Astrocyte of the spinal cord (primary cell): ENCODE measurements at places on chromosomes 7 and 10.
A peak's percentile ranks its signal among the peaks of the same experiment; 100 is the strongest.

DNA sequence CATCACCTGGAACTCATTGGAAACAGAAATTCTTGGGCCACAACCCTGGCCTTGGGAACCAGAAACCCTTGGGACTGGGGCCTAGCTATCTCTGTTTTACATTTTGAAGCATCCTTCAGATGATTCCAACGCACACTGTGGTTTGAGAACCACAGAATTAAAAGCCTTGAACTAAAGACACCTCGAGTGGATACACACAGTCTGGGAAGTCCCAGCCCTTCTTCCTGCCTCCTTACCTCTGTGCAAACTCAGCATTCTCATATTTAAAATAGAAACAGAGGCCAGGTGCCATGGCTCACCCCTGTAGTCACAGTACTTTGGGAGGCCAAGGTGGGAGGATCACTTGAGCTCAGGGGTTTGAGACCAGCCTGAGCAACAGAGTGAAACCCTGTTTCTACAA, 12.9 kb downstream of the NPFFR1 start:
- DNase-seq: no peak

DNA sequence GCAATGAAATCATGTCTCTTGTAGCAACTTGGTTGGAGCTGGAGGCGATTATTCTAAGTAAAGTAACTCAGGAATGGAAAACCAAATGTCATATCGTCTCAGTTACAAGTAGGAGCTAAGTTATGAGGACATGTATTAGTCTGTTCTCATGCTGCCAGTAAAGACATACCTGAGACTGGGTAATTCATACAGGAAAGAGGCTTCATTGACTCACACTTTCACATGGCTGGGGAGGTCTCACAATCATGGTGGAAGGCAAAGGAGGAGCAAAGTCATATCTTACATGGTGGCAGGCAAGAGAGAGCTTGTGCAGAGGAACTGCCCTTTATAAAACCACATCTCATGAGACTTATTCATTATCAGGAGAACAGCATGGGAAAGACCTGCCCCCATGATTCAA, 370.1 kb upstream of the PRKCQ start:
- no peak for DNase-seq

- no peak for DNase-seq
Measured at GRCh38 chr10:121627876-121628581, 29.8 kb upstream of the FGFR2 start.

DNA sequence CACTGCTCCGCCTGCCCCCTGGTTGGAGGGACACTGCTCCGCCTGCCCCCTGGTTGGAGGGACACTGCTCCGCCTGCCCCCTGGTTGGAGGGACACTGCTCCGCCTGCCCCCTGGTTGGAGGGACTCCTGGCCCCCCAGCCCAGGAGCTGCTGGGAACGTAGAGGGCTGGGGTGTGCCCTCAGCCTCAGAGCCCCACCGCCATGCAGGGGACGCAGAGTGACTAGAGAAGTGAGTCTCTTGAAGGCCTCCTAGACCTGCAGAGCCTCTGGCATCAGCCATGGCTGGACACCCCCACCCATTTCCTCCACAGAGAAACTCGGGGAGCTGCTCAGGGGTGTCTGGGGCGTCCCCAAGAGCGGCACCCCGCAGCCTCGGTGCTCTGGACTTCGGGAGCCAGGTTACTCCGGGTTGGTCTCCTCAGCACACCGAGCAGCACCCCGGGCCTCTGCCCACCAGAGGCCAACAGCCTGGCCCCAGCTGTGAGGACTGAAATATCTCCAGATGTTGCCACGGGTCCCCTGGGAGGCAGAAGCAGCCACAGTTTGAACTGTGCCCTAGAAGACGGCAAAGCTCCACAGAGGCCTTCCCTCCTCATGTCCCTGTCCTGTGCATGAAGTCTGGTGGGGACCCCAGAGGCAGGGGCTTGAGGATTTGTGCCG, 191.9 kb downstream of the ELFN1 start:
- no peak for DNase-seq

DNA sequence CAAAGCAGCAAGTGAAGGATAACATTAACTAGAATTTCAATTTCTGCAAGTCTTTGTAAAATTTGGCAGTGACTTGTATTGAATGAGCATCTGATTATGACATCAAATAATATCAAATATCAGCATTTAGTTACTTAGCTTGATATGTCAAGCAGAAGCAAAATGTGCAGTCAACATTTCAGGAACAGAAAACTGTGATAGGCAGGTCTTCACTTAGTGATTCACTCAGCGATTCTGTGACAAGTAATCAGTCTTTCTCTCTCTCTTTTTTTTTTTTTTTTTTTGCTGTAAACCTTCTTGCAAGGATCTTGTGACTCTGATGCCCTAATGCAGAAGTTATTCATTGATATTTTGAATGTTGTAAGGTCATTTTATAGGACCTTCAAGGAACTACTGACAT, 307.1 kb downstream of the MTERF1 start:
- no peak for DNase-seq

- no peak for DNase-seq
Measured at GRCh38 chr7:138661069-138661635, 40.0 kb downstream of the SVOPL start.

GRCh38 chr7:7957513-7957912, 11.1 kb upstream of the GLCCI1 start:
- no peak for DNase-seq

GRCh38 chr10:104089621-104090020, 3.9 kb upstream of the COL17A1 start:
- no peak for DNase-seq

DNA sequence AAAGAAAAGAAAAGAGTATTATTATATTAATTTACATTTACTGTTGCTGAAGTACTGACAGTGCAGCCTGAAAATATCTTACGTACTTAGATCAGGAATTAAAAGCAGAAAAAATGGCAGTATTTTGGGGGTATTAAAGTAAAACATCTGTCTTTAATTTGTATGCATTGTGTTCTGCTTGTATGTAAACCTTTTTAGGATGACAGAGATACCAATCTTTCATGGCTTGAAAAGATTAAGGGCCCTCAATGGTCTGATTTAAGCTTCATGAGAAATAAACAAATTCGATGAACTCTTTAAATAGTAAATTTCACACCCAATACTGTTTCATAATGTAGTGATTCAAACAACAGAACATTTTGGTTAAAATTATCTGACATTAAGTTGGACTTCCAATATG, 116.3 kb downstream of the MLLT10 start:
- DNase-seq: no peak

DNA sequence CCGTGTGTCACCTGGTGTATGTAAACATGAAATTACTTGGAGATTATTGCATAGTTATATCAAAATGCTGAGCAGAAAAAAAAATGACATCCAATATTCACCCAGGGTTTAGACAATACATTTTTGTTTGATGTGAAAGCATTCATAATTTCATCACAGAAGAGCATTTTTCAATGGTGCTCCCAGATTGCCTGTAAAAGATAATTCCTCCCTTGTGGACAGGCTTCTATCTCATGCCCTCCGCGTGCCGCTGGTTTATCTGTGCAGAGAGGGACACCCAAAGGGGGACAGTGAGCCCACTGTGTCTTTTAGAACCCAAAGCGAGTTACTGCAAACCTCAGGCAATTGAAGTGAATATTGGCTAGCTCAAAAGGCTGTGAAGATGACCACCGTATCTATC, 126.2 kb upstream of the KLF6 start:
- no peak for DNase-seq

- DNase-seq: no peak
Measured at GRCh38 chr10:133310789-133311188, 2.1 kb downstream of the ZNF511 start.

DNA sequence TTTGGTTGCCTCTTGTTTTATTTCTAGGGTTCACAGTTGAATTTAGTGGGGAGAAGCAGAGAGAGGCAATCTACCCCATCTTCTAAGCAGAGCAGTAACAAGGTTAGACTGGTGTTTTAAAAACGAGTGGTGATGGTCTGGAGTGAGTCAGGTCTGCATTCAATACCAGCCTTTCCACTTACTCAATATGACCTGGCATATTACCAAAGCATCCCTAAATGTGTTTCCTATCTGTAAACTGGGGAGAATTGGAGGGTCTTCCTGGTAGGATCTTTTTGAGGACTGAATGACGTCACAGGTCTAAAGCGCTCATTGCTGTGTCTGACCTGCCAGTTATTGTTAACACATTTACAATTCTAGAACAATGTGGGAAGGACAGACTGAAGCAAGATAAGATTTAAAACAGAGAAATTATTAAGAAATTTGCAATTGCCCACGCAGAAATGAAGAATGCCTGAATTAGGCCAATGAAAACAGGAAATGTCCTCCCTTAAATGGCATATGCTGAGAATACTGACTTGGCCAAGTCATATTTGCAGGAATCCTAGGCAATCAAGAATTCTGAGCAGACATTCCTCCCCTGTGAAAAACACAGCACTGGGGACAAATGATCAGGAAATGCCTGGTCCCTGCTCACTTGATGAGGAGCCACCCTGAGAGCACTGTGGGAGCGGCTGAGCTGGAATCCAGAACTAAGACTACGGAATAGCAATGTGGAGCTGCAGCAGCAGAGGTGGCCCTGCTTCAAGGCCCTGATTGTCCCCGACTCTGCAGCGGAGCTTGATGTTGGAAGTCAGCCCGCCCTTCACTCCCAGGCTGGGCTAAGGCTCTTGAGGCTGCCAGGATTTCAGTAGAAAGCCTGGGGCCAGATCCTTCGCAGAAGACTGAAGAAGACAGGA, 184.5 kb upstream of the CXCL12 start:
- DNase-seq: peak; percentile 87

- DNase-seq: peak; percentile 67
Measured at GRCh38 chr7:4724648-4725013, 42.5 kb downstream of the FOXK1 start.

- DNase-seq: no peak
Measured at GRCh38 chr7:127594490-127594889, 954 bp downstream of the FSCN3 start.

DNA sequence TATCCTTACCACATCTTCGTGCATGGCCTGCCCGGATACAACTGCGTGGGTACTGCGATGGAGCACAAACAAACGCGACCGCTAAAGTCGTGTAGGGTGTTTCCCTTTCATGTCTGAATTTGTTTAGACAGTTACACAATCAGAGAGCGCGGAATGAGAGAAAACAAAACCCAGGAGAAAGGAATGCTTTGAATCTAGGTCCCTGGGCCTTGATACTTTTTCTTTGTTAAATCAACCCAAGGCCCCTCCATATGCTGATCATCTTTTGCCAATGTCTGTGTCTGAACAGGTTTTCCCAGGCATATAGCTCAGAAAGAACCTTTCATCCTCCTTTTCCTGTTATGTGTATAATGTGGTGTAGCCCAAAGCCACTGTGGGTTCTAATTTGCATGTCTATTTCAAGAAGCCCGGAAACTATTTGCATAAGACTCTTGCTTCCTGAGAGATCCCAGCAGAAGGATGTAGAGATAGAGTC, 145.8 kb downstream of the FRMD4A start:
- peak; percentile 72 for DNase-seq

DNA sequence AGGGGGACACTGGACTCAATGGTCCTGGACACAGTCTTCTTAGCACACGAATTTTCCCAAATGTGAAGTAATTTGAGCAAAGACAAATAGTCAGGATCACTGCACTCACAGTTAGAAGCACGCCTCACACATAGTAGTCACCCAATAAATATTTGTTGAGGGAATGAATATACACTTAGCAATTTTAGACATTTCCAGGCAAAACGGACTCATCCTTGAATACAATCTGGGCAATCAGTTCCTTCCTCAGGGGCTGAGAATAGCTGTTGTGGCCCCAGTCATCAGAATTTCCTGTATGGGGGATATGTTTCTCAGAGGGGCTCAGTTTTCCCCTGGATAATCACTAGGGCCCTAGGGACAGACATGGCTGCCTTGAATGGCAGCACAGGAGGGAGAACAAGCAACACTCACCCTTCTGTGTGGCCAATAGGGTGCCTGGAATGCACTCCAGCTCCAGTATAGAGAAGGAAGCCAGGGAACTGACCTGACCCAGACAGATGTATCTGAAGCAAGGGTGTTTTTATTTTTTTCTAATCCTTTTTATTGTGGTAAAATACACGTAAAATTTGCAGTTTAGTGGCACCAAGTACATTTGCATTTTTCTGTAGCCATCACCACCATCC, 282.7 kb upstream of the ZNF32 start:
- DNase-seq: peak; percentile 70

DNA sequence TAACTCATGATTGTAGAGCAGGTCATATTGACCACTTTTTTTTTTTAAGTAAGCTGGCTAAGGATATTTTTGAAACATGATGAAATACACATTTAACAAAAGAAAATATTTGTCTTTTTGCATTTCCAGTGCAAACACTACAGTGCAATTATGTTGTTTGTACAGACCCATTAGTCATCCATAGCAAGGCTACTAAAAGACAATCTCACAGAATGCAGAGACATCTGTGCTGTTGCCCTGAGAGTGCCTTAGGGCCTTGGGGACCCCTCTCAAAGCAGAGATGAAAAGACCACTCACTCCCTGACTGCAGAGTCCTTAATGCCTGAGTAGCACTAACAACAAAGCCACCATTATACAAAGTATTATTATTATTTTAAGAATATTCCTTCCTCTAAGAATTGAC, 104.5 kb downstream of the NRCAM start:
- DNase-seq: no peak

GRCh38 chr7:142476077-142476476, 218.2 kb upstream of the PRSS58 start:
- peak; percentile 41 for DNase-seq

DNA sequence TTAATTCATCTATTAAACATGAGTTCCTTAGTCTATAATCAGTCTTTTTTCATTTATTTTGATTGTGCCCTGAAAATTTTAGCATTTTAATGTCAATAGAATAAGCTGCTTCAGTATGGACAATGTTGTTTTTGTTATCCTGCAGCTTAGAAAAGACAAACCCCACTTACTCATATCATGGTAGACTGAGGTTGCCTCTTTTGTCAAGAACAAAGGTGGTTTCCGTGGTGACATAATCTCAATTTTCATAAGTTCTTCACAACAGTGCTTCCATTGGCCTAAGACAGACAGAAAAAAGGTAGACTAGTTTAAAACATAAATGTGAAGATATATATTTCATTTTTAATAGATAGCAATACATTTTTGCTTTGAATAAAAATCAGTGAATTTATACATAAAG, 69.1 kb downstream of the RTKN2 start:
- DNase-seq: no peak

DNA sequence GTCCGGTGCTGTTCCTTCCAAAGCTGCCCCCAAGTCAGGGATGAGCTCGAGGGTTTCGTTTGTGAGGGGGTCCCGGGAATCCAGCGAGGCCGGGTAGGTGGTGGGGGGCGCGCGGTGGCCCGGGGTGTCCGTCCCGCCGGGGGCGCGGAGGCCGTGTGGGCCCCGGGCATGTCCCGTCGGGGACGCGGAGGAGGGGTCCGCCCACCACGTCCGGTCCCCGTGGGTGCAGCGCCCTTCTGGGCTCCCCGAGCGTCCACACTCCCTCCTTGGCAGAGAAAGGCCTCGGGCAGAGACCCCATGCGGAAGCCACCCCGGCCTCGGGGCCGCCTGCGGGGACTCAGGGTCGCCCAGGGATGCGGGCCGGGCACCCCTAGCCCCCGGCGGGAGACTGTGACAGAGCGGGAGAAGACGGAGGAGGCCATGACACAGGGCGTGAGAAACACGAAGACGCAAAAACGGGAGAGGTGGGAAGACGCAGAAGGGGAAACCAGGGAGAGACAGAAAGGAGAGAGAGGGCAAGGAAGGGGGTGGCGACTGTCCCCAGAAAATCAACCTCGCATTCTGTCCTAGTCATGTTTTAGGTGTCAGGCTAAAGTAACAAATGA, 640 bp upstream of the ZNF425 start:
- DNase-seq: peak; percentile 42
